ENCODE measurements at places on chromosomes 6 and 20. TPM values are rescaled to one million over a fixed set of nuclear protein-coding genes. Genes with fewer than 3 reads are reported as not detected.
A peak's percentile ranks its signal among the peaks of the same experiment; 100 is the strongest.

ARG1 gene
- not detected for total RNA-seq

DNA sequence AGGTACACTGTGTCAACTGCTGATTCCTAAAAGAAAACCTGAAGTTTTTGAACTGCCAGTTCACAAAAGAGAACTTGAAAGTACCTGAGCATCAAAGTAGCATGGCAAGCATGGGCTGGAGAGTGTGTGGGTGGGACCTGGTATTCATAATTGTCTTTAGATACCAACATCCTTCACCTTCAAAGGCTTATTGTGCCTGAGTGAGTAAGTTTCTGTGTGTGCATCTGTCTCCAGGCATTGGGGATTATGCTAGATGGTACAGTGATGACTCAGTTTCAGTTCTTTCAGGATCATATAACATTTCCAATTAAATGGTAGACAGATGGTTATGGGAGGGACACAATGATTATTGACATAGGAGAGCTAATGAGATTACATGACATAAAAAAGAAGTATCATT lies 238.5 kb downstream of the ZFAND3 start:
- DNase-seq: peak; percentile 78

DNA sequence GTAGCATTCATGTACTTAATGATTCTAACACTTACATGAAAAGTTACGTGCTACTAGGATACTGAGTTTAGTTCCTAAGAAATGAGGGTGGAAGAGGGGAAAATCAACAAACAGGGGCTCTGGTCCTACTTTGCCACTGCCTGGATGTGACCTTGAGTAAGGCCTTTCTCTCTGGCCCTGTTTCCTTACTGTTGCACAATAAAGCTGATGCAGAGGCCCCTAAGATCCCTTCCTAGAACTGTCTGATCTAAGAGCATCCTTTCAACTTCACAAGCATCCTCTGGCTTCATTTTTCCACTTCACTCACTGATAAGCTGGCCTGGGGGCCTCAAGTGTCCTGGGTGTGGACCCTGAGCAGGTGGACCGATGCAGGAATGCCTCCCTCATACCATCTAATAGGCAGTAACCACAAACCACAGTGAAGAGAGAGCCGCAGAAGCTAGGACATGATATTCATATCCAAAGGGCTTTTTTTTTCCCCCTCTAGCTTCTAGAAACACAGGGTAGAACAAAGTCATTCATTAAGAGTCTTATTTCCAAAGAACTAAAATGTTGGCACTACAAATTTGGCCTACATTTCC lies 21.6 kb downstream of the FKBP1A start:
- DNase-seq: no peak

GRCh38 chr6:166512567-166512966 lies 73.9 kb downstream of the RAMACL start:
- DNase-seq: no peak

DNA sequence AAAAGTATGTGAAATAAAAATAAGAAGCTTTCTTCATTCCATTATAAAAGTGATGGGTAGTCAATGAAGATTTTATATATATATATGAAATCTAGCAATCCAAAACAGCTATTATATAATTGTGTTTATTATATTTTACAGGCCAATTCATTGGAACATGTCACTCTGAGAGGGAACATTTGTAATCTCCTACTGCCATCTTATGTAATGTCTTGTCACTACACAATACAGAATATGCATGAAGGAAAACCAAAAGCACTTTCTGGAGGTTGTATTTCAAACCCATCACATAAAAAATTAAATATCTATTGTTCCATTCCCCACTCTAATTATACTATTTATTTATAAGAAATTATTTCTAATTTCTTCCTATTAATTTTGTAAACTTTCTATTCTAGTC lies 31.5 kb upstream of the IRAK1BP1 start:
- peak; percentile 25 for DNase-seq

DEFB132 gene
- 0.05 TPM for total RNA-seq

DNA sequence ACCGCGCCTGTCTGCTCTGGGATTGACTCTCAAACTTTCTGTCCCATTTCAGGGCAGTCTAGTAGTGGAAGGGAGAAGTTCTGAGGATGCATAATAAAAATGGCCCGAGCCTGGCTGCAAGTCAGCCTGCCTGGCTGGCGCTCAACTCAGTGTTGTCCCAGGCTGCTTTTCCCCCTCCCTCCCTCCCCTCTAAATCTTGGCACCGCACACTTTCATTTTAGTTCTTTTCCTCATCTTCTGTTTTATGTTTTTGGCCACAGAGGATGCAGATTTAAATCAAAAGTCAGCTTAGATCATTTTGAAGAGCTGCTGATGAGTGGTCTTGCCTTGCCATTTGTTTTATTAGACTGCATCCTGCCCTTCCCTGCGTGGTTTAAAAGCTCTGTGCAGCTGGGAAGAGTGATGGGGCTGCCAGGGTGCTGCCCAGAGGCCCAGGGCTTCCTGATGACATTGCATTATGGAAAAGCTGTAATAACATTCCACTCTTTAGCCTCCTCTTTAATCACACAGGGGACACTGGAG lies 6.5 kb upstream of the UQCC2 start:
- no peak for DNase-seq

GRCh38 chr20:17735959-17736621 lies 36.3 kb downstream of the BANF2 start:
- DNase-seq: peak; percentile 45

ZBTB24 gene
- 11.5 TPM for total RNA-seq
